ENCODE measurements at places on chromosomes 7 and 10.
A peak's percentile ranks its signal among the peaks of the same experiment; 100 is the strongest.

DNA sequence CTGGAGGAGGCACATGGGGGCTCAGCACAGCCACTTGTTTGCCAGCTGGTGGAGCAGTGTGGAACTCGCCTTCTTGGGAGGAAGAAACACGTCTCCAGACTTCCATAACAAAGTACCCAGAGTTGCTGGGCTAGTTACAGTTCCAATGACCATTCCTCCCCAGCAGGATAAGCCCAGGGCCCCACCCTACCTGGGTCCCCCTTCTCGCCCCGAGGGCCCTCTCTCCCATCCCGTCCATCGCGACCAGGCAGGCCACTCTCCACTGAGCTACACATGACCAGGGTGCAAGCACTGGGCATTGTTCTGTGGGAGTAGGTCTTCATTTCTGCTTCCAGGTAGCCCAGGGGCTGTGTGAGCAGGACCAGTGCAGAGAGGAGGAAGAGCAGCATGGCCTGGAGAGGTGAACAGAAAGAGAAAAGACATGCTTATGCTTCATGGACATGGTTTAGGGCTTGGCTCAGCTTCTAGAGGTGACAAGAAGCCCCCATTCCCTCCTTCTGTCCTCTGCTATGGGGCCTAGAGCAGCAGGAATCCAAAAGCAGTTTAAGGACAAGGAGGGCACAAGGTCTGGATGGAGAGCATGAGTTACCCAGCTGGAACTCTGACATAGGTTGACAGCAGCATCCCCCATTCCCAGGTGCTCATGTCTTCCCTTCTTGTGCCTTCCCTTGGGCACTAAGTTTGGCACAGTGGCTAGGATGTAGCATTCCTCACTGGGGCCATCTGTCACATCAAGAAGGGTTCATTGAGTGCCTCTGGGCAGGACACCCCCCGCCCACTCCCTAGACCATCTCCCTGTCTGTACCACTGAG is 2.4 kb downstream of the SFTPD start:
- DNase-seq, result no peak

DNA sequence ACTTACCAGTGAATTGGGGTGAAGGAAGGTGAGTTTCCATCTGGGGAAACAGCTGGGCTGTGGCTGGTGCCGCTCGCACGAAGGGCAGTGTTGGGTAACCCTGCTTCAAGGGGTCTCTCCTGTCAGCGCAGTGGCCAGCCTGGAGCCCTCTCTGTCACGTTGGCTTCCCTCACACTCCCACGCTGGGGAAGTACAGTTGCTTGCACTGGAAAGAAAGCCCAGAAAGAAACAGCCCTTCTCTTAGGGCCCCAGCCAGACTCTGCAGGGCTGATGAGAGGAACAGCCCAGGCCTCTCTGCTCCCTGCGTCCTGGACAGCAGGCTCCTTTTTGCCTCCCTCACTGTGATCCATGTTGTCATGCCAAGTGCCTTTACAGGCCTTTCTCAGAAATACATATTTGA is 40.3 kb upstream of the TRIM8 start:
- DNase-seq, result no peak

GRCh38 chr7:16189026-16189715 is 232.2 kb downstream of the CRPPA start:
- no peak for DNase-seq

GRCh38 chr10:20956843-20957242 is 59.7 kb upstream of the NEBL start:
- no peak for DNase-seq

DNA sequence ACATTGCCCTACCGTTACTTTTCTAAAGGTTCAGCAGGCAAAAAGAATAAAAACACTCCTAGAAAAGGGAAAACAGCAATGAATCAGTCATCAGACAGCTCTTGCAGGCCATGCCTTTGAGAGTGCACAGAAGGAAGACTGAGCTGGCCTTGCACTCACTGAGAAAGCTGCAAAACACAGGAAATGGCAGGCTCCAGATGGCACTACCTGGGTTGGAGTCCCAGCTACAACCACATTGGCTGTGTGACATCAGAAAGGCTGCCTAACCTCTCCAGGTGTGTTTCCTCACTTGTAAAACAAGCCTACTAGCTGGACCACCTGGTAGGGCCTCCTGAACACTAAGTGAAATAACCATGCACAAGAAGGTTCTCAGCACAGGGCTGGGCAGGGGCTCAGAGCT is 113.7 kb downstream of the SFMBT2 start:
- no peak for DNase-seq

DNA sequence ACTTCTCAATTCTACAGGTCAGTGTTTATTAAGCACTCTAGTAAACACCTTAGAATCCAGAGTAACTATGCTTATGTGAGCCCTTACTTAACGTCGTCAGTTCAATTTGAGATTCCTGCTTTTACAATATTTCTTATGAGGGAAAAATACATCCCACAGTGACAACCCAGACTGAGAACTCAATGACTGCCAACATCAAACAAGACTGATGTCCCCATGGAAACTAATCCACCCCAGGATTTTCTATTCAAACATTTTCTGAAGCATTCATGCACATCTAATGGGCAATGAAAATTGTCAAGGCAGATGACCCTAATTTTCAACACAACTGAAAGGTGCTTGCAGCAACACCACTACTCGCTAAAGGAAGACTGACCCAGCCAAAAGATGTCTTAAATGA is 67.0 kb downstream of the ATE1 start:
- no peak for DNase-seq

GRCh38 chr7:1608318-1608717 is 38.5 kb upstream of the PSMG3 start:
- DNase-seq, result no peak

DNA sequence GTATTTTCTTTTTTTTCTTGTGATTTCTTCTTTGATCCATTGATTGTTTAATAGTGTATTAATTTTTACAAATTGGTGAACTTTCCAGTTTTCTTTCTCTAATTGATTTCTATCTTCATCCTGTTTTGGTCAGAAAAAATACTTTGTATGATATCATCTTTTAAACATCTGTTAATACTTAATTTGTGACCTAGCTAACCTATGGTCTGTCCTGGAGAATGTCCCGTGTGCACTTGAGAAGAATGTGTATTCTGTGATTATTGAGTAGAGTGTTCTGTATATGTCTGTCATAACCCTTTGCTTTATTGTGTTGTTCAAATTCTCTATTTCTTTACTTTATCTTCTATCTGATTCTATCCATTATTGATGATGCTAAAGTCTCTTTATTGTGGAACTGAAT is 65.8 kb upstream of the ZEB1 start:
- DNase-seq, result no peak

GRCh38 chr7:30135301-30136116 is 723 bp downstream of the MTURN start:
- DNase-seq, result peak; percentile 36

- DNase-seq, result no peak
These were observed 75.2 kb upstream of the DNAJB12 start for GRCh38 chr10:72429931-72430330.

GRCh38 chr7:33529070-33529469 is 376.3 kb upstream of the BMPER start:
- DNase-seq, result no peak

GRCh38 chr7:45663167-45663921 is 89.2 kb downstream of the ADCY1 start:
- peak; percentile 16 for DNase-seq

DNA sequence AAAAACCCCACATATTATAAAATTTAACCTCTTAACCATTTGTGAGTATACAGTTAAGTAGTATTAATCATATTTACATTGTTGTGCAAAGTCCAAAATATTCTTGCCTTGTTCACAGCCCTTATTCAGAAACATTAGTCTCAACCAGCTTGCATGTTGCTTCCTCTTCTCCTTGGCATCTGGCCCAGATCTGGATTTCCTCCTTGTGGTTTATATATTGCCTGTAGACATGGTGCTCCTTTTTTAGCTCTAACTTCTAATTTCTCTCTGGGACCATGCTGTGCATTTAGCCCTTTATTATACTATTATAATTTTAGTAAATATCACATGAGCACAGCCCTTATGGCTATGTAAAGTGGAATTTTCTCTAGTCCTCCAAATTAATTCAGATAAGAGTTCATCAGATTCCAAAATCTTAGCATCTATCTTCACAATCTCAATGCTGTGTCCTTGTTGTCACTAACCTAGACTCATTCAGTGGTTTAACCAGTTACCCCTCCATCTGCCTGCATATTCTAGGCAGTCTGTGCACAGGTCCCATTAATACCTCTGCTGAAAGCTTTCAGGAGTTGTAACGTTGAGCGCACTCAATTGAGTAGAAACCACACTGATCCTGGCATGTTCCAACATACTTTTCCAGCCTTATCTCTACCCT is 7.9 kb downstream of the CPED1 start:
- DNase-seq, result no peak

- no peak for DNase-seq
These were observed 343.7 kb downstream of the RPS24 start for GRCh38 chr10:78377356-78377755.

DNA sequence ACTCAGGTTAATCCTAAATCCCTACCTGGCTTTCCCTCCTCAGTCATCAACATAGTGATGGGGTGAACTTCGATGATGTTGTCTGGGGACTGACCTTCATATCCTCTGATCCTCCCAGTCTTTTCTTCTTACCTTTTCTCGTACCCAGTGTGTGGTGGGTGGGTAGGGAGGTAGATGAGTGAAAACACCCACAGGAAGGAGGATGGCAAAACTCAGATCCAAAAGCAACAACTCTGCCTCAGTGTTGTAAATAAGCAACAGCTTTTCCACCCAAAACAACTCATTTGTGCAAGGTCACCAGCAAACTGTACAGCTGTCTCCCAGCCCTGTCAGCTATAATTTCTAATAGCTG is 38.6 kb downstream of the VOPP1 start:
- DNase-seq, result no peak

DNA sequence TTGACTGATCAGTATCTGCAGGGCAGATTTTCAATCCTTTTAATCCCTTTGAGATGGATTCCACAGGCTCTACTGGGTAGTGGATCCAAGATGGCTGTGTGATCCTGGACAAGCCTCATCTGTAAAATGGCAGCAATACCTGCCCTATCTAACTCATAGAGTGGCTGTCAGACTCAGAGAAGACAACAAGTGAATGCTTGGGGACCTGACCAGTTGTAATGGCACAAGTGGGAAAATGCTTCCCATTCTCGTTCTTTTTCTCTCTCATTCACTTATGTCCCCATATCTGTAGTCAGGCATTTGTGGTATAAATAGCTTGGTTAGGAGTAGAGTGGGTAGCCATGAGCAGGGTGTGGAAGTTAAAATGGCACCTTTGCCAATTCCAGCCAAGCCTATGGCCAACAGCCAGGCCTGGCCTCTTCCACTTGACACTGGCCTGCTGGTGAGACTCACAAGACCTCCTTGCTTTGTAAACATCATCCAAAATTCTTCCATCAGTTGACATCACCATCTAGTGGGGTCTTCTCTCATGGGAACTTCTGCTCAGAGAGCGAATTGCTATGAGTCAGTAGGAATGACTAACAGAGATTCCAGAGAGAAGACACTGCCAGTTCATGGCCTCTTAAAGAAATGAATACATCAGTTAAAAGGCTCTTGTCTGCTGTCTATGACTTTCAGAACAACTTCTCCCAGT is 150.1 kb downstream of the PLPP4 start:
- no peak for DNase-seq

DNA sequence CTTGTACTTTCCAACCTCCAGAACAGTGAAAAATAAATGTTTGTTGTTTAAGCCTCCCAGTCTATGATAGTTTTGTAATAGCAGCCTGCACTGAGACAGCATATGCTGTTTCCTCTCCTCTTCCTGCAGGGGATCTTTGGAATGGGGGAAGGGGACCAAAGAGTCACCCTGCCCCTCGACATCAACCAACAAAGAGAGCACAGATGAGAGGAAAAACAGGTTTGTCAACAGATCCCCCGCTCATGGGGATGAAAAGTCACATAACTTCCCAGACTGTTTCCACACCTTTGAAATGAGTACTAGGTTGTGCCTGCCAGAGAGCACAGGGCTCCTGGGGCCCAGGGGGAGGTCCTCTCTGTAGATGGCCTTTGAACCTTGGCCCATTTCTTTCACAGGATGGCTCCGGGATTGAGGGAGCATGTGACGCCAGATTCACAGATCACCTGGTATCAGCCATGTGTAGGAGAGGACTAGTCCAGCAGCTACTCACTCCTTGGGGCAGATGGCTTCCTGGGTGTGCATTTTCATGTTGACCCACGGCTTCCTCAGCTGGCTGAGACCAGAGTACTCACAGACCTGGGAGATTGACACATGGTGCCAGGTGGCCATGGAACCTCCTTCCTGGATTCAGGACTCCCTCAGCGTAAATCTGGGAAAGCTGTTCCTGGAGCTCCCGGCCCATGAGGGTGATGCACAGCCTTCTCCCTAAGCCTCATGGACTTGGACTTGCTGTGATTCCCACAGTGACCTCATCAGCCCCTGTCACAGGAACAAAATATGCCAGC is 125.6 kb downstream of the CXCL12 start:
- DNase-seq, result no peak

GRCh38 chr10:59771162-59771807 is 18.0 kb upstream of the MRLN start:
- no peak for DNase-seq

DNA sequence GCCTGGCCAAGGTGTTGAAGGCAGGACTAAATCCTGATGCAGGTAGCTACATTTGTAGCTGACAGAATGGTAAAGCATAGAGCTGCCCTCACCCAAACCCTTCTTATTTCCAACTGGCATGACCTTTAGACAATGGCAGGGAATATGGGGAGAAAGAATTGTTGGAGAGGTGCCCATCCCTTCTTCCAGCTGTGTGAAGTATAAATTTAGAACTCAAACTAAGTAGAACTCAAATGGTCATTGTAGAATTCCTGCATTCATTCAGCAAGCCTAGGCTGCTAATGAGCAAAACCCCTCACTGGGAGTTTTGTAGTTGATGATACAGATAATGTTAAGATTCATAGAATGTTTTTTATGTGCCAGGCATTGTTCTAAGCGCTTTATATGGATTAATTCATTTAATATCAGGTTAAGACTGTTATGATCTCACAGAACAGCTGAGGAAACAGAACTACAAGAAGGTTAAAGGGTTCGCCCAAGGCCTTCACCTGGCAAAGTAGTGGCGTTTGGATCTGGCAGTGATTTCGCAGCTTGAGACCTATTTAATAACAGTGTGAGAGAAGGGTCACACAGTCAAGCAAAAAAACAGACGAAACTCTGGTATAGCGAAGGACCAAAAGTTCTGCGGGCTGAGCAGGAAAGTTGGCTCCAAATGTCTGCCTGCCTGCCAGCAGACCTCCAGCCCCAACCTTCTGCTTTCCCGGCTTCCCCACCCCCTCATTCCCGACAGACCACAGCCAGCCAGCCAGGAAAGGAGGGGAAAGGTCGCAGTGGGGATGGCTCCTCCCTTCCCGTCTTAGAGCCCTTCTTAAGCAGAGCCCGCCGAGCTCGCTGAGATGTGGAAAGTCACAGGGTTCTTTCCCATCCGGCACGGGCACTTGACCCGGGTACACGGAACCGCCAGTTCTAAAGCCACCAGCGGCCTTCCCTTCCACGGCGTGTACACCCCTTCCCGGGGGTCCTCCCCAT is 1.6 kb upstream of the HILPDA start:
- DNase-seq, result no peak

DNA sequence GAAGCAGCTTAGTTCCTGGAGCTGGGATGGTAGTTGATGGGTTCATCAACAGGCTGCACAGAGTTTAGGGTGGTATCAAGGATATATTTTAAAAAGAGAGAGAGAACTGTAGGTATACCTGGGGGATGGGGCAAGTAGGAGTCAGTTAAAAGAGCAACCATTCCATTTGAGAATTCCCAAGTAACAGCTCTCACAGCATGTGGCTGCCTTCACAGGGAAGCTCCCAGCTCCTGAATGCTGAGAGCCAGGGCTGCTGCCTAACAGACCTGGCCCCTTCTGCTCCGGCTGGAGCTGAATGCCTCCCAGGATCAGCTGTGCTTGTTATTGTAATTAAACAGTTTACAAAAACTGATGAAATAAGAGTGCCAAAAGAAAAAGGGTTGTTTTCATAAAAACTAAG is 58.8 kb upstream of the GPR26 start:
- DNase-seq, result no peak
